ENCODE measurements at places on chromosomes 2 and 18.

GRCh38 chr2:191303140-191304005 is 58.2 kb downstream of the MYO1B start:
- DNase-seq: no peak

- no peak for DNase-seq
Measured at GRCh38 chr18:62702259-62702658, 13.1 kb upstream of the PHLPP1 start.

DNA sequence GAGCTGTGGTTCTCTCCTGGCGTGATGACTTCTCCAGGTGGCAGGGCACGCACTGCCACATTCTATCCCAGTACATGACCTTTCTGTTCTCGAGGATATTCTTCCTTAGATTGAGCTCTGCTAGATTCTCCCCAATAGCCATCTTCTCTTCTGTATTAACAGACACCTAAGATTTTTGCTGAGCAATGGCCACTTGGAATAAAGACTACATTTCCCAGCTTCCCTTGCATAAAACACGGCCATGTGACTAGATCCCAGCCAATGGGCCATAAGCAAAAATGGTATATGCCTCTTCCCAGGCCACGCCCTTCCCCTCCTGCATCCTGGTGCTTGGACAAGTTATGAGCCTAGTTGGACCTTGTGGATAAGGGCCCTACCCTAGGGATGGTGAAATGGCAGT is 82.1 kb downstream of the EIF2AK3 start:
- peak; percentile 3 for DNase-seq

GRCh38 chr18:34084635-34085034 is 140.1 kb downstream of the NOL4 start:
- no peak for DNase-seq

GRCh38 chr18:7741640-7742039 is 174.5 kb downstream of the PTPRM start:
- DNase-seq: no peak

GRCh38 chr2:25380023-25380422 is 38.3 kb upstream of the DNMT3A start:
- no peak for DNase-seq

GRCh38 chr18:51582551-51582950 is 385.1 kb upstream of the MEX3C start:
- peak; percentile 2 for DNase-seq

DNA sequence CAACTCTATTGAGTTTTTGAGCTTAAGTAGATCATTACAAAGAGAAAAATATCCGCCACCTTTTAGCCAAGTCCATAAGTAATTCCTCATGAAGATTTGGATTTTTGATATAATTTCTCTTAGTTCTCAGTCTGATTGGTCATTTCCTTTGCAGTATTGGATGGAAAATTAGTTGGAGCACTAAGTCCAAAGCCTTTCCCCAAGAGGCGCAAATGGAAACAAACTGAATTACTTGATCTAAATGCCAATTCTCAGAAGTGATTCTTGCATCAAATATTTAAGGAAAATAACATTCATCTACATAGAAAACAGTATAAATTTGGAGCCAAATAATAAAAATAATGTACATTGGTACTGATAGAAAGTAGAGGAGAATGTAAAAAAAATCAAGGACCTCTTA is 115.6 kb downstream of the CACNB4 start:
- no peak for DNase-seq

DNA sequence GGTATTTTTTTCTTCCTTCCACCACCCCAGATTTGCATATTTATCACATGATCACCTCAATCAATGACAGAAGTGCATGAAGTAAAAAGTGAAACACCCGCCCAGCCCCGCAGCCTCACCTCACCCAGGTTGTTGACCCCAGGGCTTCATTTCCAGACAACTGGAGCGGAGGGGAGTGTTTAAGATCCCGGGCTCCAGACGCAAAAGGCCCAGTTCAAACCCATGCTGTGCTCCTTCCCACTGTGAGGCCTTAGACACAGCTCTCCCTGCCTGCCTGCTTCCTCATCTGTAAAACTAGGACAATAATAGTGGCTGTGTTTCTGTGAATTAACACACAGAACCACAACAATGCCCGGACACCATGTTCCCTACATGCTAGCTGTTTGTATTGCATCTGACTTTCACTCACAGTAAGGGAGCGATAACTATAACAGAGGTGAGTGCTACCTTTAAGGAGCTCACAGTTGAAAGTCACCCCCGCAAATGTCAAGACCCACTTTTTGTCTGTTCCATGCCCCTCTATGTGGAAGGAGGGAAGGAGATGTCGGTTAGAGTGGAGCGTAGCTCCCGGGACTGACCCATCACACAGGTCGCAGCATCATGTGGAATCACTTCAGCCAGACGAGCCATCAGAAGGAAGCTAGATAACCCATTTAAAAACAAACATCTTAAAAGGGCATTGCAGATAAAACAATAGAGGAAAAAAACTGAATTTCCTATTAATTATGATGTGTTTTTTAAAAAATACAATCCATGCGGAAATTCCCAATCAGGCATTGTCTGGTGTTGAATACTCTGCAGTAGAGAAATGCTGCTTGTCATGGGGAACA is 77.5 kb upstream of the DAPL1 start:
- no peak for DNase-seq

DNA sequence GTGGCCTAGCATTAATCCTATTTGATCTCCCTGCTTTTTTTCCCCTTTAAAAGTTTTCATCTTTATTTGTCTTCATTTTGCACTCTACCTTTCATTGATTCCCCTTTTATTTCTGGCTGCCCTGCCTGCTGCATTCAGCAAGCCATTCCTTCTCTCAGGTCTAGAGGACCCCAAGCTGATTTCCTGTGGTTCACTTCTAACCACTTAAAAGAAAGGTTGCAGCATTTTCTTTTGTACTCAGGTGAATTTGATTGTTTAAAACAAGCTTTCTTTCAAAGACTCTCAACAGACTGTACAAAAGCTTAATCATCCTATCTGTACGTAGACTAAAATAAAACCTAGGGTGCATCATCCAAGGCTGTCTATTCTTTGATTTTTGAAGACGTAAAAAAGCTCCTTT is 160.3 kb downstream of the CSRNP3 start:
- no peak for DNase-seq

GRCh38 chr2:43467891-43468290 is 127.9 kb downstream of the THADA start:
- no peak for DNase-seq

DNA sequence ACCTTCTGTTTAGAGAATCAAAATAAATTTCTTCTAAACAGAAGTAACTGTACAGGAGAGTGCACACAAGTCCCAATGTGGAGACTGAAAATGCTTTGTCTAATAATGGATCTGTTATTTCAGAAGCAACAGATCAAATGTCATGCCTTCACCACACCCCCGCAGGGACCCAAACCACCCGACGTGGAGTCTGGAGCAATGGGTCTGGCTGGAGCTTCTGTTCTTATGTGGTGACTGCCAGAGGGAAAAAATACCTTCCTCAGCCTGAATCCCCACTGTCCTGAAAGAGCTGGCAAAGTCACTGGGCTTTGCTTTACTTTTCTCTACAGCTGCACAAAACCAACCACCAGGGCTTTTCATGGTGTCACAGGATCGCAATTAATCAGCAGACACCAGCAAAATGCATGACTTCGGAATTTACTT is 119.0 kb upstream of the ZFP36L2 start:
- no peak for DNase-seq

GRCh38 chr2:108634576-108635160 is 84.6 kb upstream of the RANBP2 start:
- no peak for DNase-seq

GRCh38 chr18:7859122-7859521 is 292.0 kb downstream of the PTPRM start:
- no peak for DNase-seq

- DNase-seq: peak; percentile 97
Measured at GRCh38 chr2:122236152-122236874, 480.9 kb downstream of the TSN start.

GRCh38 chr2:235843591-235844395 is 324.4 kb downstream of the GBX2 start:
- no peak for DNase-seq

GRCh38 chr2:96824079-96824870 is 8.2 kb downstream of the CNNM3 start:
- no peak for DNase-seq

Measured in NCI-H446 (cell line).